Stimulated activated CD4-positive, alpha-beta T cell treated with anti-CD3 and anti-CD28 coated beads, Interleukin-15, amount 100 ng/mL, for 1 hour (primary cell): ENCODE measurements at places on chromosomes 6 and 20.

DNA sequence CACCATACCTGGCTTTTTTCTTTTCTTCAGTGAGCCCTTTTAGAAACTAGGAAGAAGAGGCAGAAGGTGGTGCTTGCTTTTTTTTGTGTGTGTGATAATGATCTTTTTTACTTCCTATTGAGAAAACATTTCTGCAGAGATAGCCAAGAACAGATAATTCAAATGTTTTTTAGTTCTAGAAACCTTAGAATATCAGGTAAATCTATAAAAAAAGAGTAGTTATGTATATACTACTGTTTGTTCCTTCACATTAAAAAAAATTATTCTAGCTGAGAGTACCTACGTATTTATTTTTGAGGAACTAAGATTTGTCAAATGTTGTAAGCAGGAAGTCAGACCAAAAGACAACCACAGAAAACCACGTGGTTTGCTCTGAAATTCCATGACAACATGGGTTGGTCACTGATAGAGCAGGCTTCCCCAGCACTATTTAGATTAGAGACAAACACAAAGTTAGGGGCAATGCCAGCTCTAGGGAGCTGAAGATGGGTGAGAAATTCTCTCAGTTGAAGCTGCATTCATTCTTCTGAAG is 12.8 kb downstream of the STK4 start:
- peak; percentile 42 for DNase-seq

DNA sequence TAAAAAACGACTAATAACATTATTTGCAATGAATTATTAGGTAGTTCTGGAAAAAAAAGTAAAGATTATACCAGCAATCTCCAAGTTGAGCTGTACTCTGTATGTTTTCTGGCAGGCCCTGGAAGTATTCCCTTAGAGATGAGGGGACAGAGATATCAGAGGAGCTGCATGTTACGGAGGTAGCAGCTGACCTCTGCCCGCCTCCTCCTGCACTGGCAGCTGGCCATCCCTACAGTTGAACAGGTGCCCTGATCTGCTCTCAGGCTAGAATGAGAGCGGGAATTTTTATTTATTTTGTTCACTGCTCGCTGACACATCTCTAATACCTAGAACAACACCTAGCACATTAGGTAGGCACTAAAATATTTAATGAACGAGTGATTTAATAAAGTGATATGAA is 23.1 kb downstream of the FBXL4 start:
- DNase-seq = no peak

DNA sequence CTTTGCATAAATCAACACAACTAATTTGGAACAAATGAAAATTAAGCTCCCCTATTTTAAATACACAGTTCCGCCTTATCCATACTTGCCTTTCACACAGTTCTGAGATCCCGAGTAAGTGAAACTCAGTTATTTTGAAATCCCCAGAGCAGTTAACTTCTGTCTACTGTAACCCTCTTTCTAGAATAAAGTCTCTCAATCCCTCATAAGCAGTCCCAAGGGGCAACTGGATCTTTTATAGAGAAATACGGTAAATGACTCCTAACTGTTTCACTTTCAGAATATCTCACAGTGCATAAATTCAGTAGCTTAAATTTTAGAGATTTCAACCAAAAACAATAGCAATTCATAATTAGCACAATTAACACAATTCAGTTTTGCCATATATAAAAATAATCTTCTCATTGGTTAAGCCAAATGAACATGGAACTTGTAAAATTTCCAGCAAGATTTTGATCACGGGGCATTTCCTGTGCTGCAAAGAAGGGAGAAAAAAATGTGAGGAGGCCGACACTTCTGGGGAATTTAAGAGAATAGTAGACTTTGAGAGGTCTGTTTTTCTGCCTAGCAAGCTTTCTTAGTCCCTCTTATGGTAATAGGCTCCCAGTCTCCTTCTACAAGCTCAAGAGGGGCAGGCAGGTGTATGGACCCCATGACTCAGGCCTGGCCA is 78.3 kb downstream of the KIF6 start:
- no peak for DNase-seq

DNA sequence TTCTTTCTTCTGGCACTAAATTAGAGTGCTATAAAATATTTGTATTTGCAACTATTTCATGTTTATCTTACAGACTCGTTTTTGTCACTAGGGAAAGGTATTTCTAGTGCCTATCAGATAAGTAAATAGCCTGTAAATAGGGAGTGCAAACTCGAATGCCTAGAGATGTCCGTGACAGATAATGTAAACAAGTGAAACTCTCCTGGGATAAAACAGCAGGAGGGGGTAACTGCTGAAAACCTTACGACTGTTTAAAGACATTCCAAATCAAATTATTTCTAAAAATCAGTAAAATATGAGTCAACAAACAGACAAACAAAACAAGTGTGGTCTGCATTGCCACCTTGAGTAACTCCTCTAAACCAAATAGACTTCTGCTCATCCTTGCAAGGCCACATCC is 932.1 kb downstream of the EYS start:
- DNase-seq = no peak

DNA sequence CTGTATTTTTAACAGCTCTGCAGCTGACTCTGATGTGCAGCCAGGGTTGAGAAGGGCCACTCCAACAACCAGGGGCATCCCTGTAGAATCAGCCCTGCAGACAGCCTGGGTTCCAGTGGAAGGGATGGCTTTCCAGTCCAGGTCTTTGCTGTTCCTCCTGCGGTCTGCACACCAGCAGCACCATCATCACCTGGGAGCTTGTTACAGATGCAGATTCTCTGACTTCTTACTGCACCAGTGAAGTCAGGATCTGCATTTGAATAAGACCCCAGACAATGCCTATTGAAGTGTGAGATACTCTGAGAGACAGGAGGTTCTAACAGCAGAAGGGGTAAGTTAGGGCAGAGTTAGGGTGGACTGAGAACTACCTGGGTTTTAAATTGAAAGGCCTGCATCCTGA is 151.3 kb downstream of the F13A1 start:
- no peak for DNase-seq

DNA sequence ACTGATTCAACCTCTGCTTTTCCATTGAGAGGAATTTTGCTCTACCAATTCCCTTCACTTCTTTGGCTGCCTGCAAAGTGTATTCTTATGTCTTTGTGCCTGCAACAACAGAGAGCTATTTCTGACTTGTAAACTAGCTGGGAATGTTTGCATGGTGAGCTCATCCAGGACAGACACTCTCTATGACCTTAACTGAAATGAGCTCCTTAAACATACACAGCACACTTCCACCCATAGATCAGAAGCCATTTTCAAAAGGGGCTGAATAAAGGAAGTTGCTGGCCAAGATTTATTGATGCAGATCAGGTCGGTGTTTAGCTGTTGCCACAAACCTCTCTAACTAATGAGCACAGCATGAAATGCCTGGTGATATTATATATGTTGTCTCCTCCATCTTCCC is 377.7 kb downstream of the BTBD9 start:
- no peak for DNase-seq

DNA sequence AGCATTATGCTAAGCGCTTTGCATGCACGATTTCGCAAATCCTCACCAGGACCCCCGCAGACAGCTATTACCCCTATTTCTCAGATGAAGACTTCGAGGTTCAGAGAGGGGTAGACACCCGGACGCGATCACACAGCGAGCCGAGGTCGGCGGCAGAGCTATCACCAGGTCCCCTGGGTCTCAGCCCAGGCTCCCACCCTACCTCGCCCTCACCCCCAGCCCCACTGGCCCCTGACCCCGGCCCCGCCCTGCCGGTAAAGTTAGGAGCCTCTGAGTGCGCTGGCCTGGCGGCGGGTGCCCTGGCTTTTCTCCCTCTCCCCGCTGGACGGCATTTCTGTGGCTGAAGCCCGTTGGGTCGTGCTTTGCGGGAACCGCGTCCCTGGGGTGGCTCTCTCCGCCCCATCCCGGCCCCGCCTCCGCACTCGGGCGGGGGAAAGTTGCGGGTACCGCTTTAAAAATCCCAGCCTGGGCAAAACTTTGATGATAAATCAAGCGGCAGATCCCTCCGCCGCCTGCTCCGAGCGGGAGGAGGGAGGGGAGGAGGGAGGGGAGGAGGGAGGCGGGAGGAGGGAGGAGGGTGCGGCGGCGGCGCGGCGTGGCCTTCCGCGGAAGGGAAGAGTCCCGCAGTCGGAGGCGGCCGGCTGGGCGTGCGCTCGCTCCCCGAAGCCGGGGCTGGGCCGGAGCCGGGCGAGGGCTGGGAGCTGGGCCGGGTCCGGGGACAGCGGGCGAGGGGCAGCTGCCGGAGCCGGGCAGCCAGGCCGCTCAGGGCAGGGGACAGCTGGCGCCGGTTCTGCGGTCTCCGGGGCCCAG is at the start of gene VSTM2L:
Gene VSTM2L (plus strand): TSS at position 624 of the 810 bp plus-strand sequence. CDS start 224 bp downstream, outside the sequence.
- no peak for DNase-seq

GRCh38 chr6:47134476-47135189 is 92.5 kb upstream of the ADGRF1 start:
- no peak for DNase-seq

- no peak for DNase-seq
Observed at GRCh38 chr6:136736281-136736960, 55.9 kb downstream of the MAP3K5 start.

- DNase-seq = no peak
Observed at GRCh38 chr6:151070631-151071051, 169.1 kb upstream of the AKAP12 start.

- DNase-seq = no peak
Observed at GRCh38 chr6:156857573-156857972, 80.4 kb downstream of the ARID1B start.

DNA sequence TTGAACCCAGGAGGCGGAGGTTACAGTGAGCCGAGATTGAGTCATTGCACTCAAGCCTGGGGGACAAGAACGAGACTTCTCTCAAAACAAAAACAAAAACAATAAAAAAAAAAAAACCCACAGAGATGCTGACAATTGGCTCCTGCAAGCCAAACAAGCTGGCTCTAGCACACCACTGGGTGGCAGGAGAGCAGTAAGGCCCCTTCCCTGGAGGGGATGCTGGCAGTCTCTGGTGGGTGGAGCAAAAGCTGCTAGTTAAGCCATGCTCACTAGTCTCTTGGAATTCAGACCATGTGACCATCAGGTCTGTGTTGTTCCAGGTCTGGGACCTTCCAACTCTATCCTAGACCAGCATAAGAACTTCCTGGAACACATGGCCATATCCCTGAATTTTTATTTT is 18.9 kb upstream of the DSN1 start:
- DNase-seq = no peak

GRCh38 chr20:2559651-2560050 is 23.3 kb downstream of the TMC2 start:
- DNase-seq = no peak

GRCh38 chr6:170410241-170410640 is 103.7 kb downstream of the FAM120B start:
- no peak for DNase-seq

GRCh38 chr6:44080561-44081521 is 46.4 kb downstream of the MRPL14 start:
- DNase-seq = no peak

- DNase-seq = no peak
Observed at GRCh38 chr6:40338306-40338705, 248.9 kb downstream of the LRFN2 start.

DNA sequence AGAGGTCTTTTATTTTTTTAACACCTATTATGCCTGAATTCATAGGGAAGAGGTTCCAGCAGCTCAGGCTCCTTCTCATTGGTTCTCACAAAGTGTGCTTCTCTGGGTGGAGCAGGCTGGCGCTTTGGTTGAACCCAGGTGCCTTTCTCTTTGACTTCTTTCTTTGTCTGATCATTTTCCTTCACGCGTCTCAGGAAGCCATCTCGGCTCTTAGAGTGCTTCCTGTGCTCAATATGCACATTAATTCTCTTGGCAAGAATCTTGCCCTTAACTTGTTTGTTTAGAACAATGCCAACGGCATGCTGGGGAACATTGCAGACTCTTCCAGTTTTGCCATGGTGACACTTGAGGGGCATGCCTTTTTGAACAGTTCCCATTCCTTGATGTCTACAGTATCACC is 44.2 kb upstream of the RNF24 start:
- no peak for DNase-seq

DNA sequence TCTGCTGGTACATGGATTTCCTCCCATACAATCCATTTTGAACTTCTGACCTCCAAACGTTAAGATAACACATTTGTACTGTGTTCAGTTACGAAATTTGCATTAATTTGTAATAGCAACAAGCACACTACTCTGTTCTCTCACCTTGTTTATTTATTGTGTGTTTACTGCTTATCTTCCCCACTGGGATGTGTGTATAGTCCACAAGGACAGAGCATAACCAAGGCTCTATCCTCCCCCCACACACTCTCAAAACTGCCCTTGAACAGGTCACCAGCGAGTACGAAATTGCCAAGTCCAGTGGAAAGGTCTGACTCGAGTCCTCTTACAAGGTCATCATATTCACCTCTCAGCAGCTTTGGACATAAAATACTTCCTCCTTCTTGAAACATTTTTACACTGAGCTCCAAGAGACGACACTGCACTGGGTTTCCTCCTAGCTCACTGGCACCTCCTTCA is 18.6 kb downstream of the ADTRP start:
- no peak for DNase-seq

- DNase-seq = no peak
Observed at GRCh38 chr6:132128424-132128823, 177.3 kb upstream of the CCN2 start.

DNA sequence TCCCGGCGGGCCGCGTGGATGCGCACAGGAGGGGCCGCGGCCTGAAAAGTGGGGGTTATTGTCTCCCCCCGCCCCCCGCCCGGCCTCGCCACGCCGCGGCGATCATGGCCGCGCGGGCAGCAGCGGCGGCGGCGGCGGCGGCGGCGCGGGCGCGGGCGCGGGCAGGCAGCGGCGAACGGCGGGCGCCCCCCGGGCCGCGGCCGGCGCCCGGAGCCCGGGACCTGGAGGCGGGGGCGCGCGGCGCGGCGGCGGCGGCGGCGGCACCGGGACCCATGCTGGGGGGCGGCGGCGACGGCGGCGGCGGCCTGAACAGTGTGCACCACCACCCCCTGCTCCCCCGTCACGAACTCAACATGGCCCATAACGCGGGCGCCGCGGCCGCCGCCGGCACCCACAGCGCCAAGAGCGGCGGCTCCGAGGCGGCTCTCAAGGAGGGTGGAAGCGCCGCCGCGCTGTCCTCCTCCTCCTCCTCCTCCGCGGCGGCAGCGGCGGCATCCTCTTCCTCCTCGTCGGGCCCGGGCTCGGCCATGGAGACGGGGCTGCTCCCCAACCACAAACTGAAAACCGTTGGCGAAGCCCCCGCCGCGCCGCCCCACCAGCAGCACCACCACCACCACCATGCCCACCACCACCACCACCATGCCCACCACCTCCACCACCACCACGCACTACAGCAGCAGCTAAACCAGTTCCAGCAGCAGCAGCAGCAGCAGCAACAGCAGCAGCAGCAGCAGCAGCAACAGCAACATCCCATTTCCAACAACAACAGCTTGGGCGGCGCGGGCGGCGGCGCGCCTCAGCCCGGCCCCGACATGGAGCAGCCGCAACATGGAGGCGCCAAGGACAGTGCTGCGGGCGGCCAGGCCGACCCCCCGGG is 637 bp downstream of the ARID1B start:
- peak; percentile 44 for DNase-seq

GRCh38 chr20:18524646-18525045 is 16.9 kb downstream of the SEC23B start:
- no peak for DNase-seq

GRCh38 chr6:137016356-137016755 is 28.4 kb downstream of the IL20RA start:
- DNase-seq = no peak

- no peak for DNase-seq
Observed at GRCh38 chr6:55136916-55137315, 37.4 kb upstream of the HCRTR2 start.

- DNase-seq = no peak
Observed at GRCh38 chr20:6184086-6184485, 61.3 kb upstream of the FERMT1 start.
